RPMI7951 (cell line): ENCODE measurements at places on chromosomes 16 and 17. TPM values are rescaled to one million over a fixed set of nuclear protein-coding genes. Genes with fewer than 3 reads are reported as not detected.

The CDH15 gene
- 0.36 and 0.59 TPM in 2 replicates for total RNA-seq

The CCL2 gene
- 300 and 392 TPM in 2 replicates for total RNA-seq

- DNase-seq: no peak
These were observed 34.7 kb downstream of the CDRT15 start for GRCh38 chr17:14201988-14202380.

The DOC2A gene
- total RNA-seq: 1.1 TPM in 1 of 2 replicates, not detected in the other

- no peak for DNase-seq
These were observed 1.7 kb downstream of the USP43 start for GRCh38 chr17:9647014-9647413.

GRCh38 chr17:49647256-49647585 is 30.7 kb downstream of the SPOP start:
- DNase-seq: no peak

- DNase-seq: peak; percentile 68
These were observed 127.9 kb upstream of the CDH11 start for GRCh38 chr16:65249768-65250167.

GRCh38 chr16:84291226-84291625 is 3.5 kb upstream of the WFDC1 start:
- DNase-seq: no peak

The FNDC8 gene
- total RNA-seq: not detected in 2 replicates

GRCh38 chr16:81127051-81127450 is 30.9 kb upstream of the GCSH start:
- DNase-seq: peak; percentile 85

DNA sequence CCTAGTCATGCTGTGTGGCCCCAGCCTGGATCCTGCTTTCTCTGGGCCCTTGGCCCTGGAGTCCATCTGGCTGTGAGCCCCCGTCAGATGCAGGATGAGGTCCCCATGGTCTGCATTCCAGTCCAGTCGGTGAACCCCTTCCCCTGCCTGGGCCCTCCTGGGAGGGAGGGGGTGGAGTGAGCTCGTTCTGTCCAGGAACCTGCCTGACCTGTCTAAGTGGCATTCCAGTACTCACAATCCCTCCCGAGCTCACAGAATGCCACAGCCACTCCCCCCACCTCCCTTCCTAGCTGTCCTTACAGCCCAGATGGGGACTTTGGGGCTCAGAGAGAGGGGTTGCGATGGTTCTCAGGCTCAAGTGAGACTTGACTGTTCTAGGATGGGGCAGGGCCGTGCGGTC is 15.5 kb downstream of the SPNS2 start:
- DNase-seq: no peak

DNA sequence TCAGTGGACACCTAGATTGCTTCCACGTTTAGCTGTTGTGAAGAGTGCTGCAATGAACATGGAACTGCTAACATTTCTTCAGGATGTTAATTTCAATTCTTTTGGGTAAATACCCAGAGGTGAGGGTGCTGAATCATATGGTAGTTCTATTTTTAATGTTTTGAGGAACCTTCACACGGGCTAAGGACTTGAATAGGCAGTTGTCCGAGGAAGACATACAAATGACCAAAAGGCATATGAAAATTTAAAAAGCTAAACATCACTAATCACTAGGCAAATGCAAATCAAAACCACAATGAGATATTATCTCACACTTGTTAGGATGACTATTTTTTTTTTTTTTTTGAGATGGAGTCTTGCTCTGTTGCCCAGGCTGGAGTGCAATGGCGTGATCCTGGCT is 173.3 kb downstream of the PRKCB start:
- DNase-seq: no peak

The HBQ1 gene
- total RNA-seq: not detected in 2 replicates

- no peak for DNase-seq
These were observed 1.0 kb downstream of the SLC46A1 start for GRCh38 chr17:28404812-28405570.

DNA sequence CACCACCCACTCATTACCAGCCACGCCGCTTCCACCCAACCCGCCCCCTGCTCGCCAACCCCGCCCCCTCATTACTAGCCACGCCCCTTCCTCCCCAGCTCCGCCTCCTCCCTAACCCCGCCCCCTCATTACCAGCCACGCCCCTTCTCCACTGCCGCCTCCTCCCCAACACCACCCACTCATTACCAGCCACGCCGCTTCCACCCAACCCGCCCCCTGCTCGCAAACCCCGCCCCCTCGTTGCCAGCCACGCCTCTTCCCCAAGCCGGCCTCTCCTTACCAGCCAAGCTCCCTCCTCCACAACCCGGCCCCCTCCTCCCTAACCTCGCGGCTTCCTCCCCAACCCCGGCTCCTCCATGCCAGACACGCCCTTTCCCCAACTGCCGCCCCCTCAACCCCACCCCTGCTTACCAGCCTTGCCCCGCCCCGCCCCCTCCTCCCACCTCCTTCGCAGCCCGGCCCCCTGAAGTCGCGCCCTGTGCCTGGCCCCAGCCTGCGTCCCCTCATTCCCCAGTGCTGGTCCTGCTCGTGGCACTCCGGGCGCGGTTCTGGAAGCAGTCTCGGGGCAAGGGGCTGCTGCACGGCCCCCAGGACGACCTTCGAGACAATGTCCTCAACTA is 7.3 kb downstream of the SLC22A31 start:
- DNase-seq: no peak

- peak; percentile 61 for DNase-seq
These were observed 3.5 kb downstream of the FMNL1 start for GRCh38 chr17:45225051-45225700.

GRCh38 chr17:32646941-32647340 is 160.1 kb downstream of the CDK5R1 start:
- no peak for DNase-seq

DNA sequence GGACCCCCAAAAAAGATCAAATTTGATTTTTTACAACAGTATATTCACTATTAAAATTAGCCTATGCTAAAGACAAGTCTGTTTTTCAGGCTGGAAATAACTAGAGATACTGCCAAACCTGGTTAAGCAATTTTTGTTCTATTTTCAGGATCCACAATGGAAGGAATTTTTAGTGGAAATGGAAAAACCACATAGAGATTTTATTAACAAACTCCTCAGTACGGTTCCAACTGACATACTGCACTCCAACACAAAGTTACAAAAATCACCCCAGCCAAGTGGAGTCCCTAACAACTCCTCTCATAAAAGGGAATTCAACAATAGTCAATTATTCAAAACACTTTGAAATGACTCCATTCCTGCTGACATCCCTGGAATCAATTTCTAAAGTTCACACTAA is 101.6 kb upstream of the TOB1 start:
- no peak for DNase-seq

DNA sequence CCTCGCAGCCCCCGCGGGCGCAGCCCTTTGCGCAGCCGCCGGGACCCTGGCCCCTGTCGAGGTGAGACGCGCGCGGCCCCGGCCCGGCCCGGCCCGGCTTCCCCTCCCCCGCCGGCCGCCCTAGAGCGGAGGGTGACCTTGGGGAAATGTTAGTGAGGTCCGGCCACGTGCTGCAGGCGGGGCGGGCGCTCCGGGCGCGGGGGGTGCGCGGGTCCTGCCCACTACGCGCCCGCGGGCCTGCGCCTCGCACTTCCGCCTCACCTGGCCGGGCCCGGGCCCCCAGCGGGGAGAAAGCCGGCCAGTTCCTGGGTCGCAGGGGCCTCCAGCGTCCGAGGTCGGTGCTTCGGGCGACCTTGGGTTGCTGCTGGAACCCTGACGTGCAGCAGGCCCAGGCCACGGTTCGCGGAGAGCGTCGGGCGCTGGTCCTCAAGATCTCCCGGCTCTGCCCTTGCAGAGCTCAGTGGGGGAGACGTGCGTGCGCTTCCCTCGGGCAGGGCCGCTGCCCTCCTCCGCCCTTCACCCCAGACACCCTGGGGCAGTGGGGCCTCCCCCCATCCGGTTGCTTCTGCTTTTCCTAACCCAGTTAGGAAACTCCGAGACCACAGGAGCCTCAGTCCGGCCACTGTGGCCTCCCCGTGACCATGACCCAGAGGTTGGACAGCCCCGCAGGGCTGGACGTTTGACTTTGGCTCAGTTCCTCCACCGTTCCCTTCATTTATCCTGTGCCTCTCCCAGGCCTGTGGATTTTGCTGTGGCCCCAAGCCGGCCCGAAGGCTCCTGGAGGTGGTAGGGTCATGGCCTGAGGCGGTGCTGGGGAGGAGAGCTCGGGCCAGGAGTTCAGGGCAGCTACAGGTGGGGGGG is 791 bp downstream of the MCRIP2 start:
- DNase-seq: peak; percentile 68

The CCL5 gene
- total RNA-seq: 2.7 and 4.0 TPM in 2 replicates

- no peak for DNase-seq
These were observed 46.7 kb downstream of the FOXL1 start for GRCh38 chr16:86625029-86625428.

- DNase-seq: no peak
These were observed at the start of gene HOXB3 for GRCh38 chr17:48589831-48590606. Gene HOXB3 (minus strand): TSS chr17:48590241. CDS start chr17:48552474, 37,767 bp downstream.

The COL1A1 gene
- 239 and 259 TPM in 2 replicates for total RNA-seq

GRCh38 chr17:65170839-65171238 is 33.7 kb downstream of the RGS9 start:
- DNase-seq: no peak
